ENCODE measurements at places on chromosomes 2 and 18.

DNA sequence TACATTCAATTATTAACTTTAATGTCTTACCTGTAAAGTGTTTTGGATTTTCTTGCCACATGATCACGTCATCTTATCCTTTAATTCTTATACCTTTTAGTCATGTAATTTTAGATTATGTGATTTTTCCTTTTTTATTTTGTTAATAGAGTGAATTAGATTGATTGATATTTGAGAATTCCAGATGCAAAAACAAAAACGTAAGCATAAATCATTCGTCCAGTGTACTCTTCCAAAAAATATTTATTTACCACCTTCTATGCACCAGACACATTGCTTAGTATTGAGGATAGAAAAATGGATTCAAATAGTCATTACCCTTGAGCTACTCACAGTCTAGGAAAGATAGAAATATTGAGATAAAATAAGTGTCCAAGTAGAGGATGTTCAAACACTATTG, 249.6 kb downstream of the PDE11A start:
- no peak overlapping the region for H3K27ac ChIP-seq
- peaks cover 14% of the 10 kb centered on the region for H3K27me3 ChIP-seq
- no peak overlapping the region for H3K4me3 ChIP-seq
- no peaks in the 10 kb centered on the region for H3K4me1 ChIP-seq

GRCh38 chr2:26900831-26901321, 52.9 kb downstream of the DPYSL5 start:
- H3K4me3 ChIP-seq = no peak overlapping the region
- H3K36me3 ChIP-seq = no peaks in the 10 kb centered on the region
- peaks cover 6% of the 10 kb centered on the region for H3K27me3 ChIP-seq
- no peaks in the 10 kb centered on the region for H3K4me1 ChIP-seq
- no peak overlapping the region for H3K27ac ChIP-seq

GRCh38 chr2:142687075-142687474, 190.4 kb upstream of the KYNU start:
- no peak for DNase-seq
- no peaks in the 10 kb centered on the region for H3K4me1 ChIP-seq
- H3K4me3 ChIP-seq = no peak overlapping the region
- H3K27me3 ChIP-seq = no peaks in the 10 kb centered on the region

DNA sequence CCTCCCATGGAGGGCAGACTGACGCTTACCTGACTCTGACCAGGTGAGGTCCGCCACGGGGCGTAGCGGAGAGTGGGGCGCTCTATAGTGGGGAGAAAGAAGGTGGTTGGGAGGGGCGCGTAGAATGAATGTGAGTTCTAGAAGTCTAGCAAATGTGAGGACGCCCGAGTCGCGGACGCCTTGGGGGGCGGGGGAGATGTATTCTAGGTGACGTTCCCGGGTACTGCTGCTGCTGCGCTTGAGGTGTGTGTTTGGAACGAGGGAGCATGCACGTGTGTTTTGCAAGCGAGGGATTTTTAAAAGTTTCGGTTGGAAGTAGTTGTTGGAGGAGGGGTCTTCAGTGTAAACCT, 758 bp downstream of the RIF1 start:
- H3K36me3 ChIP-seq = peaks cover 33% of the 10 kb centered on the region
- H3K4me3 ChIP-seq = peak overlapping the region; percentile 97
- DNase-seq = peak; percentile 61
- peak overlapping the region; percentile 98 for H3K27ac ChIP-seq
- H3K27me3 ChIP-seq = peaks cover 6% of the 10 kb centered on the region
- peaks cover 34% of the 10 kb centered on the region for H3K4me1 ChIP-seq

- no peaks in the 10 kb centered on the region for H3K27me3 ChIP-seq
- H3K27ac ChIP-seq = no peak overlapping the region
- peaks cover 5% of the 10 kb centered on the region for H3K36me3 ChIP-seq
- H3K4me1 ChIP-seq = peaks cover 35% of the 10 kb centered on the region
- H3K4me3 ChIP-seq = no peak overlapping the region
These were observed 15.8 kb downstream of the TSHZ1 start for GRCh38 chr18:75226286-75226955.

DNA sequence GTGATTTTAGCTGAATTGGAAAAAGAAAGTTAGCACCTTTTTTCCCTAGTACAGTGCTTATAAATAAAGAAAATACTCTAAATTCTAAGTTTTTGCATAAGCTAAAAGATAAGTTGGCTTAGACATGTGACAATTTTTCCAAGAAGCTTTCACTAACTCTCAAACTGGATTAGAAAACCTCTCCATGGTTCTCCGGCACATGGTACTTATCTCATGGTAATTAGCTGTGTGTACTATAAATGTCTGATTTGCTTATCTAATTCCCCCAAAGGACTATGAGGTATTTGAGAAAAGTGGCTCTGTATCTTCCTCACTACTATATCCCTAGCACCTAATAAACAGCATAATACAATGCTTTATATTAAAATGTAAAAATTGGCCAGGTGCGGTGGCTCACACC, 71.1 kb downstream of the ROCK1 start:
- no peak overlapping the region for H3K27ac ChIP-seq
- H3K36me3 ChIP-seq = peaks cover 31% of the 10 kb centered on the region
- no peaks in the 10 kb centered on the region for H3K27me3 ChIP-seq
- no peak overlapping the region for H3K4me3 ChIP-seq
- peaks cover 1% of the 10 kb centered on the region for H3K4me1 ChIP-seq

- H3K4me1 ChIP-seq = peaks cover 51% of the 10 kb centered on the region
- DNase-seq = no peak
- no peak overlapping the region for H3K4me3 ChIP-seq
These were observed 114.8 kb upstream of the EPC2 start for GRCh38 chr2:148529745-148530144.

GRCh38 chr2:172333235-172333977, 94.0 kb upstream of the ITGA6 start:
- no peaks in the 10 kb centered on the region for H3K4me1 ChIP-seq
- H3K36me3 ChIP-seq = no peaks in the 10 kb centered on the region
- no peak for DNase-seq
- no peak overlapping the region for H3K4me3 ChIP-seq
- peaks cover 11% of the 10 kb centered on the region for H3K27me3 ChIP-seq

DNA sequence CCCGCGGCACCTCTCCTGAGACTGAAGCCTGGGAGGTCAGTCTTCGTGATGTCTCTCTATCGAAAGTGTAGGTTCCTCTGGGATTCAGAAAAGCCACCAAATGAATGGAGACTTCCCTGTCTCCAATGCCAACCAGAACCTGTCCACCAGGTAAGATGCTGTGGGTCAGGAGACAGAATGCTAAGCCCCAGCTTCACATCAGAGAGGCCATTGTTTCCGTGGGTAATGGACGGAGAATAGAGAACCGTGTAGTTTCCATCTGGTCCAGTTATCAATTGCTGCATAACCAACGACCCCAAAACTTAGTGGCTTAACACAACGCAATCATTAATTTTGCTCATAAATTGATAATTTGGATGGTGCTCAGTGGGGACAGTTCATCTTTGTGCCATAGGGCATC, 93.5 kb downstream of the DDX1 start:
- peaks cover 5% of the 10 kb centered on the region for H3K27me3 ChIP-seq
- no peak for DNase-seq
- no peaks in the 10 kb centered on the region for H3K36me3 ChIP-seq
- no peak overlapping the region for H3K27ac ChIP-seq

GRCh38 chr2:151946899-151947812, 118.9 kb upstream of the ARL5A start:
- peaks cover 10% of the 10 kb centered on the region for H3K27me3 ChIP-seq
- H3K4me1 ChIP-seq = peaks cover 3% of the 10 kb centered on the region
- no peak overlapping the region for H3K4me3 ChIP-seq
- H3K36me3 ChIP-seq = no peaks in the 10 kb centered on the region
- H3K27ac ChIP-seq = no peak overlapping the region

GRCh38 chr18:3044931-3045698, 32.2 kb upstream of the LPIN2 start:
- peaks cover 19% of the 10 kb centered on the region for H3K4me1 ChIP-seq
- H3K27me3 ChIP-seq = no peaks in the 10 kb centered on the region
- H3K4me3 ChIP-seq = no peak overlapping the region
- H3K36me3 ChIP-seq = no peaks in the 10 kb centered on the region
- no peak overlapping the region for H3K27ac ChIP-seq

GRCh38 chr18:5237083-5237722, 40.1 kb upstream of the AKAIN1 start:
- peak overlapping the region; percentile 93 for H3K4me3 ChIP-seq
- no peaks in the 10 kb centered on the region for H3K27me3 ChIP-seq
- H3K27ac ChIP-seq = peak overlapping the region; percentile 99
- H3K36me3 ChIP-seq = peaks cover 26% of the 10 kb centered on the region
- H3K4me1 ChIP-seq = peaks cover 36% of the 10 kb centered on the region

Data from activated CD8-positive, alpha-beta T cell treated with anti-CD3 and anti-CD28 coated beads, Interleukin-2, amount 10 ng/mL, durations not matched to agents 7 days and 5 days (primary cell).